ENCODE measurements at places on chromosomes 7 and 10. TPM values are rescaled to one million over a fixed set of nuclear protein-coding genes. Genes with fewer than 3 reads are reported as not detected.

Gene TRPV6
- total RNA-seq = 0.63 TPM

Gene EEPD1
- 31.8 TPM for total RNA-seq

Gene GPRIN2
- total RNA-seq = 5.8 TPM

Gene GNG11
- total RNA-seq = 4.4 TPM

Gene CCL24
- not detected for total RNA-seq

Gene RADIL
- total RNA-seq = 9.3 TPM

Gene ANKRD30A
- total RNA-seq = 0.12 TPM

Gene NEUROG3
- not detected for total RNA-seq

Gene SFTPA1
- total RNA-seq = not detected

Gene CASP2
- 26.4 TPM for total RNA-seq

Gene DOCK1
- 34.3 TPM for total RNA-seq

Gene PRPS1L1
- total RNA-seq = not detected

Data from PC-3 (cell line).